Retina (tissue), 1 donor: ENCODE measurements at places on chromosomes 3 and 15.
A peak's percentile ranks its signal among the peaks of the same experiment; 100 is the strongest.

GRCh38 chr3:30776186-30776815 is 118.2 kb downstream of the GADL1 start:
- DNase-seq, result no peak

- no peak for DNase-seq
These were observed 21.6 kb upstream of the ZNF280D start for GRCh38 chr15:56754772-56755370.

DNA sequence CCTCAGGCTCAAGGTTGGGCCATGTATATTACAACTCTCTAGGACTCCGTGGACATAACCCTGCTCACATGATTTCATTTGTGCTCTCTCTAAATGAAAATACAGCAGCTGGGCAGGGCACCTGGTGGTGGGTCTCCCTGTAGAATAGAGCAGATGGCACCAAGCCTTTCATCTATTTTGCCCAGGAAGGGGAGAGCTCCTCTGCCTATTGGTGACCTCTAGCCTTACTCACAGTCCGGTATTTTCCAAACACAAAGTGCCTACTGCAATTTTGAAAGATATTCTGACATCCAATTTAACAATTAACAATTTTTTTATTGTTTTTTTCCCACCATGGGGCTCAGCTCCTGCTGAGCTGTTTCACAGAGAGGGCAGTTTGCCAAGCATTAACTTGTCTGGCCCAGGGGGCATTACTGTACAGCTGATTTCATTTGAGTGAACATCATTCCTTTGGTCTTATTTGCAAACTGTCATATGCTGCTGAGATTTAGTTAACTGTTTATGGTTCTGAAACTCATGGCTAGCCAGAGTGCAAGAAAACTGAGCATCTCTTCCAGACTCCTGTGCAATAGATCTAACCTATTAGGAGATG is 474.0 kb downstream of the EPHB1 start:
- DNase-seq, result peak; percentile 69

GRCh38 chr15:99486371-99487336 is 79.1 kb upstream of the MEF2A start:
- DNase-seq, result peak; percentile 67

DNA sequence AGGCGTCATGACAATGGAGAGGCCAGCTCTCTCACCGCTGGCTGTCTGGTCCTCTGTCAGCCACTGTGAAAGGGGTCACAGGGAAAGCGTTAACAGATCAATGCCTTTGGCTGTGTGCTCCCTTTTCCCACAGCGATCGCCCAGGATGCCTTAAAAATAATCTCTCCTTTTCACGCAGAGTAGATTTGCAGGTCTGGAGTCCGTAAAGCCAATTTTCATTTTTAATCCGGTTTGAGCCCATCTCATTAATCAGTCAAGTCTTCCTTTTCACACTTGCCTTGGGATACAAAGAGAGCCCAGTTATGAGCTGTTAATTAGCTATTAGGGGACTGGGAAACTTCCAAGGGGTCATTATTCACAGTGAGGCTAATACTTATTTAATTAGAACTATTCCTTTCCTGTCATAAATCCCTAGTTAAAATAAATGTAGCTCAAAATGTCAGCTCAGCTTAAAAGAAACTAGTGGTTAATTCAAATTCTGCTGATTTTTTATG is 104.3 kb upstream of the RASGRP1 start:
- peak; percentile 79 for DNase-seq

- no peak for DNase-seq
These were observed 1458.4 kb upstream of the CADM2 start for GRCh38 chr3:83500422-83500821.

DNA sequence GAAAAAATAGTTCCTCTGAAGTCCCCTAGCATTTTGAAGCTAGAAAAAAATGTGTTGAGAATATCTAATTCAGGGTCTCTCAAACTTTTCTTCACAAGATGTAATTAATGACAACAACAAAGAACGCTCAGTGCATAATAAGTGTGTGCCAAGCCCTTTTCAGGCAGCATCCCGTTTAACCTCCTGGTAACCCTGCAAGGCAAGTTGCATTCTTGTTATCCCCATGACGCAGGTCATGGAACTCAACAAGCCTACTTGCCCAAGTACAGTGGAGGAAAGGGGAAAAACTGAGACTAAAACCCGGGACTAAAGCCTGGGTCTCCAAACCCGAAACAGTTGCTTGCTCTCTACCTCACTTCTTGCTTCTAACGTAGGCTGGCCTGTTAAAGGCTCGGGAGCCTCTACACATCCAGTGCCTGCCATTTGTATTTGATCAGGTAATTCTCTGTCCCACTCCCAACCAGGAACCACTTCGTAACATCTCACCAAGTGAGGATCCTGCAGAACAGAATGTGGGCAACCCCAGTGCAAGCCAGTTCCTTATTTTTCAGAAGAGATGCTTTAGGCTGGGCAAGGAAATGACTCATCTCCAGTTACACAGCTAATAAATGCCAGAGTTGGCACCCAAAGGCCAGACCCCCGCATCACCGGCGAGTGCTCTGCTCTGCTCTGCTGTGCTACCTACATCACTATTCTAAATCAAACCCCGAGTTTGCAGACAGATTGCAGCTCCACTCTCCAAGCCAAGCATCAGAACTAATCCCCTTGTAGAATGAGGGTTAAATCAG is 28.3 kb downstream of the LMCD1 start:
- no peak for DNase-seq
